ENCODE measurements at places on chromosomes 7 and 10. TPM values are rescaled to one million over a fixed set of nuclear protein-coding genes. Genes with fewer than 3 reads are reported as not detected.

Gene PLEKHA1
- total RNA-seq = 52.7 TPM

Gene CHPF2
- total RNA-seq = 40.6 TPM

Gene SLC13A1
- total RNA-seq = not detected

Gene SLC16A12
- total RNA-seq = not detected

Gene PLA2G12B
- not detected for total RNA-seq

Gene DMBT1
- total RNA-seq = 0.07 TPM

Gene CDNF
- total RNA-seq = 0.21 TPM

Gene STEAP1
- 20.3 TPM for total RNA-seq

Gene SPRN
- total RNA-seq = not detected

Gene CPXM2
- total RNA-seq = not detected

Gene ACSM6
- not detected for total RNA-seq

Gene ZYX
- 80.0 TPM for total RNA-seq
